Activated T-helper 1 cell treated with anti-CD3 and anti-CD28 coated beads, Interleukin-2, amount 50 U/mL, for 16 hours (primary cell): ENCODE measurements at places on chromosomes 1 and 21.

- DNase-seq, result no peak
These were observed 29.6 kb downstream of the RGL1 start for GRCh38 chr1:183834568-183834967.

DNA sequence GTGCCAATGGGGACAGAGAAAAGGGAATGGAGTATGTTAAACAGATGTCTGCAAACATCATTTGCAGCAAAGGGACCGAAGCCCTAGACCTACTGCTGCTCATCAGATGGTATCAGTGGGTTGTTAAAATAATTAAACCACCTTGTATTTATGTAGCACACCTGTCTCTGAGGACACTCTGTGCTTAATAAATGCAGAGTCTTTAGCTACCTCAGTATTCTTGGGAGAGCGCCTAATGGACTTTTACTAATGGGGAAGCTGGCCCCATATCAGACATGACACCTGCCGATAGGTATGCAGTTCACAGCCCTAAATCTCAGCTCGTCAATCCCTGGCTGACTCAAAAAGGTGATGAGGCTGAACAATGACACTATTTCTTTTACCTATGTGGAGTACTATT lies 54.4 kb downstream of the SYT6 start:
- no peak for DNase-seq

- no peak for DNase-seq
These were observed 75.4 kb upstream of the CD5L start for GRCh38 chr1:157916887-157917570.

DNA sequence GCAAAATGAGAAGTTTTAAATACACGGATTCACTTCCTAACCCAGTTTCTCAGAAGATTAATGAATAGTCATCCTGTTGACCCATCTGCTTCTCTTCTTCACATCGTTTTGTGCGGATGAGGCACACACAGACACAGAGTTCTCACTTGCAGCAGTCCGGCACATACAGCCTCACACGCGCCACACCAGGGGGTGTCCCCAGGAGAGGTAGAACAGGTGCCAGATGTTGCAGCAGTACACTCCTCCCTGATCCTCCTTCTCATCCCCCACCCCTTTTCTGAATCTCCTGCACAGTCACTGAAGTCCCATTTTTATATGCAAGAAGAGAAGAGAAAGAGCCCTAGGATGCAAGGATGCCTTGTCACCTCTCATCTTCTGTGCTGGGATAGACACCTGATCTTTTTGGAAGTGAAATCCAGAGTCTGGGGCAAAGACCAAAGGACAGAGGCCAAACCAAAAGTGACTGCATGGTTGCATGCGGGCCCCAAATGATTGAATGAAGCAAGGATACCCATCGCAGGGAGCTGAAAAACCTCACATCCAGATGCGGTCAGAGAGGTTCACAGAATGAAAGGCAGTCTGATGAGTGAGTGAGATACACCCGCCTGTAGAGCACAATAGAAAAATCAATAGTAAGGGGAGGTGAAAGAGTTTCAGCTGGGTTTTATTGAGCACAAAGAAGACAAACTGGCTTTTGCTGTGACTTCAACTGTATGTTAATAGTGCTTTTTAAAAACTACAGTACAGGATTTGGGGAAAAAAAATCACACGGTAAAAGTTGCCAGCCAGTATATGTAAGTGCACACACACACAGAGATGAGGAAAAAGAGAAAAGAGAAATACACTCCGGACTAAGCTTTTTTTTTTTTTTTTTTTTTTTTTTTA lies 28.9 kb downstream of the PBX1 start:
- DNase-seq, result no peak

DNA sequence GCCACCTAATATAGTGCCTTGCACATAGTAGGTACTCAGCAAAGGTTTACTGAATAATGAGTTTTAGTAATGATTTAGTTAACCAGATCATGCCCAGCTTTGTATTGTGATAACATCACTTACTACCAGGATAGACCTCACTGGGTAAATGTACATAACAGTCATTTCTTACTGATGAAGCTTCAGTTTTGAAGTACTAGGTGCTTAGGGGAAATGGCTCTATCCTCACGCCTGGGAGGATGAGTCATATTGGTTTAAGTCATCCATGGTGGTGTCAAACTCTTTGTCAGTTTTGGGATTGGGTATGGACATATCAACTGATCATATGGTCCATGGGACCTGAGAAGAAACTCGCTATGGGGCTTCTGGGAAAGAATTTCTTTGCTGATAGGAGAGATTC lies 90.6 kb upstream of the USP24 start:
- no peak for DNase-seq

- DNase-seq, result no peak
These were observed 437.0 kb downstream of the LMO4 start for GRCh38 chr1:87765681-87766070.

- no peak for DNase-seq
These were observed 4.2 kb downstream of the GSTM4 start for GRCh38 chr1:109659997-109660690.

- no peak for DNase-seq
These were observed 5.8 kb upstream of the PHC2 start for GRCh38 chr1:33436557-33437285.

DNA sequence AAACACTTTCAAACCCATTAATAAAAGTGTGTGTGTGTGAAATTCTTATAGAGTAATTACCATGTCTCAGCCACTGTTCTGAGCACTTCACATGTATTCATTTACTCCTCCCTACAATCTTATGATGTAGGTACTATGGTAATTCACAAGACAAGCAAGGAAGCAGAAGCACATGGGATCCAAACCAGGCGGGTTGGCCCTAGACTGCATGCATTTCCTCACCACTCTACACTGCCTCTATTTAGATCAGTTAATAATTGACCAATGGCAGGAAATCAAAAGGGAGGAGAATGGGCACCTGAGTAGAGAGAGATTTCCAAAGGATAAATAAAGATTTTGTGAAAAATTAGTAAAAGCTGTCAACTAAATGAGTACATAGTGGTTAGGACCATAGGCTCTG lies 15.7 kb downstream of the MAP3K21 start:
- no peak for DNase-seq

DNA sequence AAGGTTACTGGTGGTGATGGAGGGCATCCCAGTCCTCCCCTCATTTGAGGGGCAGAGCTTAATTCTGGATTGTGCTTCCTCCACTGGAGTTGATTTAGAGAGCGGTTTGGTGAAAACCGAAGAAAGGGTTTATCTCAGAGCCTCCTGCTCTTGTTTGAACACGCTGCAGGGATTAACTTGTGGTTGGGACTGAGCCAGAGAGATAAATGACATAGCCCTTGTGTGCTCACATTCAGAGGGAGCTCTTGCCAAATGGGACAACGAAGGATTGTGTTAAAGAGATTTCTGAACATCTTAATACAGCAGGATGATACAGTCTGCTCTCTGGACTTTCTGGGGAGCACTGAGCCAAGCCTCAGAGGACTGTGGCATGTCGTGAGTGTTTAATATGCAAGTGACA lies 308.2 kb downstream of the DISC1 start:
- DNase-seq, result no peak

- DNase-seq, result no peak
These were observed 27.5 kb downstream of the SLC2A1 start for GRCh38 chr1:42931108-42931539.

GRCh38 chr1:91406773-91407389 lies 2.2 kb upstream of the HFM1 start:
- DNase-seq, result no peak

DNA sequence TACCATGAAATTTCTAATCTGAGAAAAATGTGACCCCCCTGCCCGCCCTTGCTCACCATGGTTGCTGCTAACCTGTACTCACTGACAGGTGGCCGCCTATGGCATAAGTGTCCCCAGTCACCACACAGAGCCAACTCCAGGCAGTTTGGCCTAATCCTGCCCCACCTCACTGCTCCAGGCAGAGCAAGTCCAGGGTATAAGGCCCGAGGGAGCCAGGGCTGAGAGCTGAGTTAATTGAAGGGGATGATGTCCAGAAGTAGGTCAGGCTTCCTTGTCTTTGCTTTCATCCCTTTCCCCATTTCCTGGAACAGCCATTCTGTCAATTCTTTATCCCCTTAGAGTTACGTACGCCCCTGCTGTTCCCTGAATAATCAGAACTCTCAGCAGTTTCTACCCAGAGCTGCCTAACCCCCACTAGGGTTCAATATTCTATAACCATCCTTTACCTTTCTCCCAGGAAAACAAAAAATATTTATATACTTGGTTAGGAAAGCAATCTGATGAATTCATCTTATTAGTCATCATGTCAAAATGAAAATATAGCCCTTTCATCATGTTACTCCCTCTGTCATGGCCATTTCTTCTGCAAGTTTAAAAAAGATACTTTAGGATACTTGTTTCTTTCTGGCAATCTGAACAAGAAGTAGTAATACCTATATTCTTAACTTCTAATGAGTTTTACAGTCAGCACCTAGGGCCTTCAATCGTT lies 29.4 kb upstream of the CD101 start:
- DNase-seq, result no peak

DNA sequence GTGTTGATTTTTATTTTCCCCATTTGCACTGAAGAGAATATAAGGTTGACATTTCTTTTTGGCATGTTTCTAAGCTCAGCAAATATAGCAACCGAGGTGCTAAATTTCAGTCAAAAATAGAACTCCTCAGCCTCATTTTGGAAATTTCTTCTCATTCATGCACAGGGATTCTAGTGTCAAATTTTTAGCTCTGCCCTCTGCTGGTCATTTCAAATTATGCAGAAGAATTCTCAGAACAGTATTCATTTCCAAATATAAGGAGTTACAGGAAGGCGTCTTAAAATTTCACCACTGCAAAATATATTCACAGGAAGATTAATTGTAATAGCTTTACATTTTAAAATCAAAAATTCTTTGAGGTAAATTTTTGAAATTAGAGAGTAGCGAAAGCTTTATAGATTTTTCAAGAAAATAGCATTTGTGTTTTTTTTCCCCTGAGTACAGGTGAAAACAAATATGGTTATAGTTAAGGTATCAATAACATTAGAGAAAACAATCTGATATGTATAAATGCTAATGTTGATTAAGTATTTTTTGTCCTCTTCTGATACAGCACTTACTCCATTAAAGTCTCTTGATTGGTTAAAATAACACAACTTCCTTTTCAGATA lies 57.9 kb downstream of the FMN2 start:
- DNase-seq, result no peak

DNA sequence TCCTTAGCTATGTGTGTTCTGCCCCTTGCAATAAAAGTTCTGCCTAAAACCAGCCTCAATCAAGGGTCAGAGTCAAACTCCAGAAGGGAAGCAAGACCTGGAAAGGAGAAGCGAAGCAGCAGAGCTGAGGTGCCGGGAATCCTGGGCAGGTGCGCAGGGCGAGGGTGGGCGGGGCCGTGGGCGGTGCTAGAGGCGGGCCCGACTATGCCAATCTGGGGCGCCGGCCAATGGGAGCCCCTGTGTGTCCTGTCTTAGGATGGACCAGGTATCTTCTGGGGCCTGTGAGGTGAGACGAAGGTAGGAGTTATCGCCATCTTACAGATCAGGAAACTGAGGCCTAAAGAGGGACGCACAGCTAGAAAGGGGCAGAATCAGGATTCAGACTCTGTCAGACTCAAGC lies 120.3 kb downstream of the PTPRU start:
- no peak for DNase-seq

DNA sequence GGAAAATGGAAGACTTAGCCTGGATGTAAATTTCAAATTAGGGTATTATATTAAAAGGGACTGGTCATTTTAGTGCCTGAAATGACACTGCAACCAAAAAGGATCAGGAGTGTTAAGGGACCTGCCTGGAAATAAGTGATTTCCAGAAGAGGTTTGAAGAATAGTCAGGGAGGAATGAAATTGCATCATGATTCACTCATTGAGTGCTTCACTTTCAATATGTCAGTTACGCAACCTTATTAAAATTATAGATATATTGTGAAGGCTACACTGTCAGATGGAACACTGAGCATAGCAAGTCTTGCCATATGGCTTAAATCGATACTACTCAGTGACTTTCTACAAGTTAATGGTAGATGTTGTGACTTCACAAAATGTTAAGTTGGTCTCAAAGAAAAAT lies 275.2 kb upstream of the DPYD start:
- DNase-seq, result no peak

DNA sequence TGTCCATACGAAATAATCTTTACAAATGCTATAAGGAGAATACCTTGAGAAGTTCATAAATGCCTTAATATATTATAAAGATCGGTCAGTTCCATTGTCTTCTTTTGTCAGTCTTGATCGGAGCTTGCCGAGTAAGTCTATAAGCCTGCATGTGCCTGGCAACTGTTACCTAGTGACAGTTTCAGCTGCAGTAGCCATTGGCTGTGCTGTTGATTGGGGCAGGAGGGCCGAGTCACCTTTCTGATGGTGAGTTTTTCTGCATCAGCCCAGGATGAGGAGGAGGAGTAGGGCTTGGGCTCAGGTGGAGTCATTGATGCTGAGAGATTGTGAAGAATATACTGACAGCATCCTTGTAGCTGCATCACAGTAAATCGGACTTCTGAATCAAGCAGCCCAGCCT lies 1.9 kb upstream of the GPR52 start:
- DNase-seq, result no peak

DNA sequence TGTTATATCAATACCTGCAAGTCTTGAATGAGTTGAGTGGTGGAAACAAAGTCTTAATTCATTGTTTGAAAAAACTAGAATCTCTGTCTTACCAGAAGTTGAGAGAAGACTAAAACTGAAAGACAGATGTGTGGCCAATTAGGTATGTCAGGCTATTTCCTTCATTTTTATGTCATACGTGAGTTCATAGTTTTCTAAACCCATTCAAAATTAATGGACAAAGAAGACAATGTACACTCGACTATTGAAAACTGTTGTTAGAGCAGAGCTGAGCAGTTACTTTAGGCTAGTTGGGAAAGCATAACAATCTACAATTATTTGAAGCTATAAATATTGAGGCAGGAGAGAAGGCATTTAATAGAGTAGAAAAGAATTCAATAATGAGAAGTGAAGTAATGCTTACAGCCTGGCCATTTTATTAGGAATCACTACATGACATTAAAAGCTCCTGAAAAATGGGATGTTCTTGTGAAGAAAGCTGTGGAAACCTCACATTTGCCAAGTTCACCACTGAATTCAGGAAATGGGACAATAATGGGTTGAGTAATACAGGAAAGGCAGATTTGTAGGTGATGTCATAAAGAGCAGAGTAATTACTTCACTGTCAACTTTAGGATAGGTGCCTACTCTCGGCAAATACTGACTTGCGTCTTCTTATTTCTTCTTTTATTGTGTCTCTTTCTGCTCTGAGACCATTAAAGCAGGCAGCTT lies 204.4 kb downstream of the PLA2G4A start:
- DNase-seq, result no peak

DNA sequence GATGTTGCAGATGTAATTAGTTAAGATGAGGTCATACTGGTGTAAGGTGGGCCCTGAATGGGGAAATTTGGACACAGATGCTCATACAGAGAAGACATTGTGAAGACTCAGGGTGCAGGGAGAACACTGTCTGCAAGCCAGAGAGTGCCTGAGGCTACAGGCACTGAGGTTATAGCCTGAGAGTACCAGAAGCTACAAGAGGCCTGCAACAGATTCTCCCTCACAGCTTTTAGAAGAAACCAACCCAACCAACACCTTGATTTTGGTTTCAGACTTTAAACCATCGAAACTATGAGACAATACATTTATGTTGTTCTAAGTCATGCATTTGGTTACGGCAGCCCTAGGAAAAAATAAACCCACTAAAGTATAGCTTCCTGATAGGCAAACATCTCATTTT lies 321.7 kb upstream of the USP25 start:
- no peak for DNase-seq
